ENCODE measurements at places on chromosomes 2 and 18. TPM values are rescaled to one million over a fixed set of nuclear protein-coding genes. Genes with fewer than 3 reads are reported as not detected.
A peak's percentile ranks its signal among the peaks of the same experiment; 100 is the strongest.

Gene MAP2
- total RNA-seq: 6.0 TPM

Gene TTLL4
- total RNA-seq: 19.3 TPM

Gene GGCX
- 26.4 TPM for total RNA-seq

Gene AGXT
- total RNA-seq: not detected

Gene DPP10
- 1.0 TPM for total RNA-seq

GRCh38 chr2:1791006-1791605 lies 46.8 kb upstream of the PXDN start:
- DNase-seq: no peak

- peak; percentile 51 for DNase-seq
These were observed 257.5 kb upstream of the FN1 start for GRCh38 chr2:215693193-215693998.

DNA sequence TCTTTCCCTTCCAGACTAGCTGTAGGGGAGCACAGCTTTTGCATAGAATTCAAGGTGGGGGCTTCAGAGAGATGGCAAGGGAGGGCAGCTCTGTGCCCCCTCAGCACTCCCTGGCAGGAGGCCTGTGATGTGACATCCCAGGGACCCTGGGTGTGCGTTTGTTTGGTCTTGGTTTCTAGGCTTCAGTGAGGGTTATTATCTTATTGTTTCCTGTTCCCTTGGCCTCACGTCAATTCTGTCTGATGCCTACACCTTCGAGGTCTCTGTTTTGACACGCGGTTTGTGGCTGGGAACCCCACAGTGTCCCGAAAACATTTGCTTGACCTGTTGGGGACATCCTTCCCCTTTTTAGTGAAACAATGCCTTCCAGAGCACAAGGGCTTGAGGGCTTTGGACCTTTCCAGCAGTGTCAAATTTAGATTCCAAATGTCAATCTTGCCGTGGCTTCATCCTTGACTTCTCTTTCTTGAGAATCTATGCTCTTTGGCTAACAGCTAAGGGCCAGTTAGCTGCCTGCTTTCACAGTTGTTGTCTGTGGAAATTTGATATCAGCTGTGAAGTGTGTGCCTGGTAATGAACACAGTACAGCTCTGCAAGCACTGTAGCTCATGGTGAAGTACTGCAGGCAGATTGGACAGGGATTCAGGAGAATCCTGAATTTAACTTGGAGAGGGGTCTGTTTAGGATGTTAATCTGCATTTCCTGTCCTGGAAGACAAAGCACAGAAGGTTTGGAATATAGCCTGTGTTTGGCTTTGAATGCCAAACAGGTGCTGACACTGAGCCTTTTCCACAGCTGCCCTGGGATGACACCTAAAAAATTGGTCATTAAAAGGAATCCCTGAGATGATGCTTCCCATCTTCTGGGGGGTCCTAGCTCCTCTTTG lies 108.2 kb upstream of the CXCR4 start:
- no peak for DNase-seq

- no peak for DNase-seq
These were observed 1867.4 kb downstream of the SUCLG1 start for GRCh38 chr2:82591718-82592117.

GRCh38 chr2:9336241-9336575 lies 87.1 kb downstream of the ITGB1BP1 start:
- DNase-seq: no peak

DNA sequence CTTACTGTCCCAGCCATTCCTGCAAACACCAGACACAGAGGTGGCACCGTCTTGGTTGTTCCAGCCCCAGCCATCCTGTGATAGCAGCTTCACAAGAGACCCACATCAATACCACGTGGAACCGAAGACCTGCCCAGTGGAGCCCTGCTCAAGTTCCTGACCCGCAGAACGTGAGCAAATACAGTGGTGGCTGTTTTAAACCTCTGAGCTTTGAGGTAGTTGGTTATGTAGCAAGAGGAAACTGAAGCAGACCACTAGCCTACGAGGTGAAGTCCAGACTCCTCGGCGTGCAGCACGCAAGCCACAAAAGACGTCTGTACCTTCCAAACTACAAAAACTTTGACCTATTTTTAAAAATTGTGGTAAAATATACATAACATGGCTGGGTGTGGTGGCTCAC lies 96.1 kb upstream of the ODC1 start:
- no peak for DNase-seq

DNA sequence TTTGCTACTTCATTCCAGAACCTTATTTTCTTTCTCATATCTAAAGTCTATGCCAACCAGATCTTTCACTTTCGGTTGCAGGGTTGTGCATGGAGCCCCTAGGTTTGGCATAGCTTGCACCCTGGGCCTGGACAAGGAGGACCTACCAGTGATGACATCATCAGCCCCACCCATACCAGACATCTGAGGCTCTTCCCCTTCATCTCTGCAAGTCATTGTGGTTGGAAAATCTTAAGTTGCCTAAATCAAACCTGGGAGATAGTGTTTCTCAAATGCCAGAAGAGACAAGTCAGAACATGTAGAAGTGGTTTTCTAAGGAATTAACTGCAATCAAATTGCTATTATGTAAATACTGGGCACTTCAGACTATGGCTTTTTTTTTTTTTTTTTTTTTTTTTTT lies 363.3 kb downstream of the ZNF516 start:
- no peak for DNase-seq

GRCh38 chr2:231699006-231699405 lies 9.3 kb upstream of the PTMA start:
- no peak for DNase-seq

GRCh38 chr2:48279344-48280090 lies 250.4 kb upstream of the STON1 start:
- no peak for DNase-seq

DNA sequence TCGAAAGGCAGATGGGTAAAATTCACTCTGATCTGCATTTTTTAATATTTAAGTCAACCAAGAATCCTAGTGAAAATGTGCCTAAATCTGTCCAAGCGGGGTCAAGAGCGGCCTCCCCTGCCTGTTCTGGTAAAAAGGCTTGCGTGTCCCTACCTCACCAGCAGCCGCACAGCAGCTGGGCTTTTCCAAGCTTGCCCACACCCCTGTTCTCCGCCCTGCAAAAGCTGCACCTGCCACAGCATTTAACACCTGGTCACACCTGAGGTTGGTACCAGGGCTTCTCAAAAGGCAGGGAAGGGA lies 25.8 kb upstream of the TMEM182 start:
- DNase-seq: peak; percentile 21

DNA sequence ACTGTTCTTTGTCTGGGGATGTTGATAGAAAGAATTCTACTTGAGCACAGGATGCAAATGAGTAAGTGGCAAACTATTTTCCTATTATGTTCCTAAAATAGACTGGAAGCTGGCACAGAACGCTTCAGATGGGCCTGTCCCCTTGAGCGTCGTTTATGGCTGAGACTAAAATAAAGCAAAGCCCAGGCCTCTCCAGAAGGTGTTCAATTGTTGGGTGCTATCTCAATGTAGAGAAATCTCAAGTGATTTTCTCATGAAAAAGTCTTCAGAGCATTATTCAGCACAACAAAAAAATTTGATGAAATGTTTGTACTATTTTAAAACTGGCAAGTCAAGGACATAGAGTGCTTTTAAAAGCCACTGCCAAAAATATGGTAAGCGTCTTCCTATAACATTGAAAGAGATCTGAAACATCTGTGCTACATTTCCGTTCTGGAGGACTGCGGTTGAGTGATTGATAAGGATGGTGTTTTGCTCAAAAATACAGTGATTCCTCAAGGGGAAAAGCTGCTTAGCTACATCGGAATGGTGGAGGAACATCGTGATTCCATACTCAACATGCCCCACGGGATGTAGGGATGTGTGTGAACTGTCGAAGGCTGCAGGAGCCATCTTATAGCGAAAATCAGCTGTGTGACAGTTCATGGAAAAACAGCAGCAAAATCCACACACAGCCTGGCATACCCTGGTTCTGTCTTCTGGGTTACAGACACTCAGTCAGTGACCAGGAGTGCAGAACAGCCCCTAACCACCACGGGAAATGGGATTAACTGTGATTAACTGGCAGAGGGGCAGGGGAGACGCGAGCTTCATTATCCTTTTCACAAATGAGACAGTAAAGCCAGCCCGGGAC lies 10.4 kb upstream of the LRRFIP1 start:
- DNase-seq: no peak

GRCh38 chr2:219521066-219521880 lies 7.0 kb downstream of the ASIC4 start:
- DNase-seq: no peak

- peak; percentile 28 for DNase-seq
These were observed 73.9 kb downstream of the MTCL1 start for GRCh38 chr18:8779251-8779650.

- no peak for DNase-seq
These were observed 163.8 kb upstream of the SMAD7 start for GRCh38 chr18:49114556-49114955.

DNA sequence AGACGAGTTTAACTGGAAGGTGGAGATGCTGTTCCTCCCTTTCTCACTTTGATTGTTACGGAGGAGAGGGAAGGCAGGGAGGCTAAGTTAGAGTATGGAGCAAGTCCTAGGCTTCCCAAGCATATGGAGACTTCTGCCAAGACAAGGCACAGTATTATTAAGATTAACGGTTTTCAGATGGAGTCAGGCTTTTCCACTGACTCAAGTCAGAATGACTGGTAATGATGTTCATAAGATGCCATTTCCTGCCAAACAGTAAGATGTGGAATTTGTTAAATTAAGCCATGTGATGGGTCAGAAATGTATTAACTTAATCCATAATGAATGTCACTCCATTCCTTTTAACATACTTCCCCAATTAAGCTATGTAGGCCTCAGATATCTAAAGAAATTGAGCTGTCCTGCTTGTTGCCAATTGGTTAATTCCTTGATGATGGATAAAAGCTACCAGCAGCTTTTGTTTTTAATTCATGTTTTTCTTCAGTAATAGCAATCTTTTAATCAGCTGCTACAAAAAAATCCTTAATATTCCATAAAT lies 383.7 kb downstream of the ZNF521 start:
- no peak for DNase-seq

- no peak for DNase-seq
These were observed 15.4 kb downstream of the C2orf81 start for GRCh38 chr2:74406035-74406434.

DNA sequence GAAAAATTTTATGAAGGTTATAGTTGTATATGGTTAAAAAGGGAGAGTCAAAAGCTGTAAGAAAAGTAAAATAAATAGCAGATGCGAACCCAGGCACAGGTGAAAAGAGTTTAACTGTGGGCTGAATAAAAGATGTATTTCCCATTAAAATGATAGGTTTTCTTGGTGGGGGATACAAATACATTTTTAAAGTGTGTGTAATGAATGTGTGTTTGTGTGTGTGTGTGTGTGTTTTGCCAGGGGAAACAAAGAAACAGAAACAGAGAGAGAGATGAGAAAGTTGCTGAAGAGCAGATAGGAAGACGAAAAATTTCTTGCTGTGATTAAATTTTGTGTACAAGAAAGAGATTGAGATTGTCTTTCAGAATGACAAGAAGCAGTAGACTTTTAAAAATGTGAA lies 12.1 kb downstream of the TFPI start:
- no peak for DNase-seq

- DNase-seq: no peak
These were observed 94.2 kb upstream of the EPAS1 start for GRCh38 chr2:46202987-46203386.

- no peak for DNase-seq
These were observed 43.1 kb upstream of the KLHL14 start for GRCh38 chr18:32815881-32816280.

- no peak for DNase-seq
These were observed 63.9 kb upstream of the STPG4 start for GRCh38 chr2:47218899-47219525.

- DNase-seq: peak; percentile 84
These were observed 43.2 kb upstream of the UBE2F start for GRCh38 chr2:237923481-237924163.

DNA sequence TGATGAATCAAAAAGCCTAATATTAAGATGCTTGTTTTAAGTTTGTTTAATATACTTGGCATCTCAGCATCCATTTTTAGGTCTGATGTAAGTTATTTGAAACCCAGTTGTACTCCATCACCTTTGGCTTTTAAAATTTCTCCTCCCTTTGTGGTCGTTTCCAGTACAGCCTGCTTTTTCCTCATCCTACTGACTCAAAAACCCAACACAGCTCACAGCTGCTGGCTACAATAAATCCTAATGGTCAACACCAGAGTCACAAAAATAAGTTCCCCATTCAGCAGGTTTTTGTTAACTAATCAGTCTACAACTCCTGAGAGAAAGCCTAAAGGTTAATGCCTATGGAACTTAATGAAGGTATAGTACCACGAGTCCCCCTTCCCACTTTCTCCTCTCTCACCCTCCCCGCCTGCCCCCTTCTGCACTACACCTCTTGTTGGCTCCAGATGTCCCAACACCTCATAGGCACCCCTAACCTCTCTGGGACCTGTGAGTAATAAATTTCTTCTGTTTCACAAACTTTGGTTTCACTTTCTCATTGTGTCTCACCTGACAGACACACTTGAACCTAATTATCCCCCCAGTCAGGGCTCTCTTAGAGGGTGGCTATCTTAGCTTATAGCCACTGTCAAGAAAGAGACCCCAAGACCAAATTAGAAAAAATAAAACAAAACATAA lies 148.6 kb downstream of the GALNT1 start:
- DNase-seq: no peak

DNA sequence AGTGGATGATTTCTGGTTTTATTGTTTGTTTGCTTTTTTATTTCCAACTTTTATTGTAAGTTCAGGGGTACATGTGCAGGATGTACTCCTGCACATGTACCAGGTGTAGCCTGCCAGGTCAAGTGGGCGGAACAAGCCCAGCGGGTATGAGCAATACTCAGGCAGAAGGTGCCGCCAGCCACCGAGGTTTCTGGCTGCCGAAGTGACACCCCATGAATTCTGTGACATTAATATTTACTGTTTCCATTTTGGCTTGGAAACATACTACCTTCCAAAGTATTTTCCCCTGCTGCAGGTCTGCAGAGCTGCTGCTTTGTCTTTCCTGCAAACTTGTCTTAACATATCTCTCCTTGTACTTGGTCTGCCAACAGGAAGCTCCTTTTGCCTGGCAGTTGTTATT lies 78.5 kb downstream of the PTPN4 start:
- no peak for DNase-seq

DNA sequence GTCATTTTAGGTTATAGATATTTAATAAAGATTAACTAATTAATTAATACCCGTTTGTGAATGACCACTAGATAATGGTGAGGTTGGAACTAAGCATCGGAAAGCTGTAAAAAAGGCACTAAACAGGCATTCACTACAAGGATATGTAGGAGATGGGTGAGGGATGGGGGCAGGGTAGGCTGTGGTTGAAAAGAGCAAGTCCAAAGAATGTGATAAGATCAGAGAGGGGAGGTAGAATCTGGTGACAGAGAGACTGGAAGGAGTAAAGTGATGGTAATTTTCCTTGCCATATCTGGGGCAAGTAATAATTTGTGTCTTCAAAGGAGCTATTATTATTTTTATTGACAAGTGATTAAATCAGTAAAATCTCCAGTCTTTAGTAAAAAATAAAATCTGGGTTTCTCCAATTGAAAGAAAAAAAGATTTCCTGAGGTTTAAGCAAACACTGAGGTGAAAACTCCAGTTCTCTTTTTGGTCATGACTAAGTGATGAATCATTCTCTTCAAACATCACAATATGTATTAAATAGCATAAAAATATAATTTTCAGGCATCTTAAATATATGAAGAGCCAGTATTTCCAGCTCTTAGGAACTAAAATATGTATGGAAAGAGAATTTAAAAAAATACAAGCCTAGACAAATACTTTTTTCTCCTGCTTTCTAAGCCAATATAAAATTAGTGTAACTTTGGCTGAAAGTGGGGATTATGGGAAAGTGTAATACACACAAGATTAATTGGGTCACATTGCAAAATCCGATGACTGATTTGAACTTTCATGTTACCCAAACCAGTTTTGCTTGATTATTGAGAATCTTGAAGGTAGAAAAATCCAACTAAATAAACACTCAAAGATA lies 259.1 kb upstream of the RBMS1 start:
- no peak for DNase-seq

GRCh38 chr2:101983928-101984327 lies 7.8 kb upstream of the IL1R2 start:
- DNase-seq: no peak
